ENCODE measurements at places on chromosomes 1 and 21.

DNA sequence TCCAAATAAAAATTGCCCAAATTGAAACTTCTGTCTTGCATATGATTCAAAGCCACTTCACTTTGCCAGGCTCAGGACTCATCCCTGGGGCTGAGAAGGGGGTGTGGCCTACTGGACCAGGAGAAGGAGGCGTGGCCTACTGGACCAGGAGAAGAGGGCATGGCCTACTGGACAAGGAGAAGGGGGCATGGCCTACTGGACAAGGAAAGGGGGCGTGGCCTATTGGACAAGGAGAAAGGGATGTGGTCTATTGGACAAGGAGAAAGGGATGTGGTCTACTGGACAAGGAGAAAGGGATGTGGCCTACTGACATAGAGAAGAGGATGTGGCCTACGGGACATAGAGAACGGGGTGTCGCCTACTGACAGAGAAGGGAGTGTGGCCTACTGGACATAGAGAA lies 405.3 kb downstream of the RRAGC start:
- no peak for DNase-seq

- DNase-seq = no peak
These were observed 2.6 kb downstream of the MRPS6 start for GRCh38 chr21:34075760-34076660.

DNA sequence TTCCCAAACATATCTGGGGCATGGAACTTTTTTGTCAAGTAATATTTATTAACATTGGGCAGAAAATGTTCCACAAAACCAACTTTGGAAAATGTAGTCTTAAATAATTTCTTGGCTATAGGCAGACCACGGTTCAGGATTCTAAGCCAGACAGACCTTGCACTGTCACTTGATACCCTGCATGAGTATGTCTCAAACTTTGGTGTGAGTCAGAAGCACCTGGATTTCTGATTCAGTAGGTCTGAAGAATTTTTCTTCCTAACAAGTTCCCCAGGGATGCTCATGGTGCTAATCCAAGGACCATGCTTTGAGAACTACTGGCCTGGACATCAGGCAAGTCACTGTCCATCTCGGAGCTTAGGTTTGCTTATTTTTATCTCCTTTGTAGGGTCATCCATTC lies 562.0 kb downstream of the PLPP3 start:
- DNase-seq = no peak

DNA sequence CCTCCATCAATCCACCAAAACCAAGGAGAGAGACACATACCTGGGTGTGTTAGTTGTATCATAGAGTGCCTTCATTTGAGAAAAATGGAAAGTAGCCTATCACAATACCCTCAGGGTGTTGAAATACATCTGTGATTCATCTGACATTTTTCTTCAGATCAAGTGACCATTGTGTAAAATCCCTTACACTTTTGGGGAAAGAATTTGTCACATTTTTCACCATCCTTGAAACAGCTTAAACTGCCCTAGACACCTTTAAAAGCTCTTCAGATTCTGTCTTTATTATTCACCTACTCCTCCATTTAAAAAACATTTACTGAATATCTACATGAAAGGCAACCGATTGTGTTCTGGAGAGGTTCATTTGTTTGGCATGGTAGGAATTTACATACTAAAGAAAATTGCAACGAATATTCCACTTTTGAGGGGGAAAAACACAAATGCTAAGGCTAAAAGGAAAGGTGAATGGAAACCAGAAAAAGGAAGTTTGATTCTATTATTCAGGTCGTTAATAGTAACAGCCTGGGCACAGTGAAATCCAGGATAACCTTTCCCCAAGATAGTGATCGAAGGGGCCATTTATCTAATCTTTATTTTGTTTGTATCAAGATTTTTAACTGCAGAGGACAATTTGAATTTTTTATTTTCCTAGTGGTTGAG lies 70.4 kb upstream of the SAMSN1 start:
- DNase-seq = no peak

GRCh38 chr1:53071167-53071865 lies 9.3 kb downstream of the PODN start:
- DNase-seq = no peak

- no peak for DNase-seq
These were observed 211.9 kb upstream of the EDN2 start for GRCh38 chr1:41696381-41696780.

GRCh38 chr1:19644681-19645410 lies 735 bp downstream of the NBL1 start:
- peak; percentile 47 for DNase-seq

GRCh38 chr1:8356256-8357209 lies 38.6 kb downstream of the SLC45A1 start:
- no peak for DNase-seq

DNA sequence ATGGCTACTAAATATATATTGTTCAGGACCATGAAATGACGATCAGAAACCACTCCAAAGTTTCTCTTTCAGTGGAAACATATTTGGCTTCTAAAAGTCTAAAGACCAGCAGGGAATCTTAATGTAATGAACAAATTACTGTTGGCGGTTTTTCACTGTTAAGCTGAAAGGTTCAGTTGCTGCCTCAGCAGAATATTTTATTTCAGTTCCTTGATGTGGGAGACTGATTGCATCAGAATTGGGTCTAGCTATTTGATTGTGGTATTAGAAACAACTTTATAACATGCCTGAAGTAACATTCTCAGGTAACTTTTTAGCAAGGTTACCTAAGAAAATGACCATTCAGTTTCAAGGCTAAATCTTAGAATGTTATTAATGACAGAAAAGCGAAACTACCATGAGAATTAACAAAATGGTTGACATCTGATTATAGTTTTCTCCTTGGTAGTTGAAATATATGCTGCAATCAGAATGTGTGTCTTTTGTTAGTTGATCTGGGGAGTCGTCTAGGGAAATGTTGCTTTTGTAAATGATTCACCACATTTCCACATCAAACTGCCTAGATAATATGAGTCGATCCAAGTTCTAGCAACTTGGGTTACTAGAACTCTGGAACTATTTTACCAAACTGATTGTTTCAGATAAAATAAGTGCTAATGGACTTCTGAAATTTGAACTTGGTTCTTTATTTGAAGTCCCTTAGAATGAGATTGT lies 200.4 kb downstream of the HMCN1 start:
- no peak for DNase-seq

- DNase-seq = no peak
These were observed 42.5 kb upstream of the MTF1 start for GRCh38 chr1:37901893-37902225.

- no peak for DNase-seq
These were observed 54.5 kb downstream of the TBCE start for GRCh38 chr1:235421751-235422150.

DNA sequence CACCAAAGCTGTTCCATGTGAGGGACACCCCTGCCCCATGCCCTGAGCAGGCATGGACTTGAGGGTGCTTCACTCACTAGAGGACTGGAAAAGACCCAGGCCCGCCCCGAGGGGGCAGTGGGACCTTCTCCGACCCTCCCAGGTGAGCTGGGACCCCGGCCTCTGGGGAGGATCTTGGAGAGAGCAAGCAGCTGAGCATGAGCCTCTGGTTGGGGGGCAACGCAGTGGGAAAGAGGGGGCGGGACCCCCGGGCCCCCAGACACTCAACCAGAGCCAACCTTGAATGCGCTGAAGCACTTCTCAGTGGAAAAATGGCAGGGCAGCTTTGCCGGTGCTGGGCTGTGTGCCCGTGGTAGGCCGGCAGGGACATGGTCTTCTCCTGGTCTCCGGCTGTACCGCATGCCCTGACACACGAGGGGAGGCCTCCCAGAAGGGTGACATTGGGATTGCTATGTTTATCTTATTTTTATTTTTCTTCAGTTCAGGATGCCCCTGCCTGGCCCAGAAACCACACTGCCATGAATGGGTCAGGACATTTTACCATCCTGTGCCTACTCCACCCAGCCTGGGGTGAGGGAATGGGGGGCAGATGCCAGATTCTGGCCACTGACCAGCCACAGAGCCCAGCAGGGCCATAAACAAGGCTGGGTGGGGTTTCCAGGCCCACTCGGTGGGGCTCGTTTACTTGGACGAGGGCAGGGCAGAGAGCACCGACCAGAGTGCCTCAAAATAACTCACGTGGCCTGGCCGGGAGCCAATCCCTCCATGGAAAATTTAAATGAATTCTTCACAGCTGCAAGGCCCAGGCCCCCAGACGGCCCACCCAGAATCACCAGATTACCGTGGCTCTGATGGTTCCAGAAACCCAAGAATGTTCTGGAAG lies 17.2 kb upstream of the LAPTM5 start:
- no peak for DNase-seq

GRCh38 chr1:211910913-211911485 lies 80.4 kb upstream of the LPGAT1 start:
- no peak for DNase-seq

GRCh38 chr1:226736908-226737818 lies 1.9 kb downstream of the ITPKB start:
- DNase-seq = peak; percentile 54

GRCh38 chr21:20459838-20460237 lies 538.4 kb upstream of the NCAM2 start:
- no peak for DNase-seq

- DNase-seq = no peak
These were observed 63.4 kb downstream of the B3GALT5 start for GRCh38 chr21:39675993-39676661.

- no peak for DNase-seq
These were observed 38.9 kb downstream of the ALG14 start for GRCh38 chr1:95033843-95034242.

- no peak for DNase-seq
These were observed 65.1 kb downstream of the IER5 start for GRCh38 chr1:181153634-181153961.

- DNase-seq = no peak
These were observed 30.0 kb downstream of the ZMYM4 start for GRCh38 chr1:35298464-35298863.

DNA sequence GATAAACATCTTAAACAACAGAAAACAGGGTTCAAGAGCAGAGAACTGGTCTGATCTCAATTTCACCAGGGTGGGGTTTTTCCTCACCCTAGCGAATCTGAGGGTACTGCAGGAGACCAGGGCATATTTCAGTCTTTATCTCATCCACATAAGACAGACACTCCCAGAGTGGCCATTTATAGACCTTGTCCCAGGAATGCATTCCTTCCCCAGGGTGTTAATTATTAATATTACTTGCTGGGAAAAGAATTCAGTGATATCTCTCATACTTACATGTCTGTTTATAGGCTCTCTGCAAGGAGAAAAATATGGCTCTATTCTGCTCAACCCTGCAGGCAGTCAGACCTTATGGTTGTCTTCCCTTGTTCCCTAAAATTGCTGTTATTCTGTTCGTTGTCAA lies 84.1 kb downstream of the LYPLAL1 start:
- no peak for DNase-seq

- peak; percentile 82 for DNase-seq
These were observed 12.5 kb downstream of the RPS6KA1 start for GRCh38 chr1:26541816-26542711.

DNA sequence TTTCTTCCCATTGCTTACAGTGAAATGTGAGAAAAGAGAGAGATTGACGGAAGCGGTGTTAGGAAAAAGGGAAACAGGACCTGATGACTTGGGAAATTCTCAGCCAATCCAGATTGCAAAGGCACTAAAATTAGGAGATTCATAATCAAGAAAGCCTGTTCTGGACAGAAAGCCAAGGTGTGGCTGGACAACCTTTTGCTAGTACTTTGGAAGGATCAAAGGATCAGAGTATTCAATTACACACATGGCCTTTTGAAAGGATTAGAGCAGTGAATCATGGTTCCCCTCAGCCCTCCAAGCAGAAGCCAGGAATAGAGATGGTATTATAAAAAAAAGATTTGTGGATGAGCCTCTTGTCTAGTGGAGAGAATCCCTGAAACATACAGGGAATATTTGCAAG lies 669.8 kb upstream of the ADAMTS5 start:
- no peak for DNase-seq

DNA sequence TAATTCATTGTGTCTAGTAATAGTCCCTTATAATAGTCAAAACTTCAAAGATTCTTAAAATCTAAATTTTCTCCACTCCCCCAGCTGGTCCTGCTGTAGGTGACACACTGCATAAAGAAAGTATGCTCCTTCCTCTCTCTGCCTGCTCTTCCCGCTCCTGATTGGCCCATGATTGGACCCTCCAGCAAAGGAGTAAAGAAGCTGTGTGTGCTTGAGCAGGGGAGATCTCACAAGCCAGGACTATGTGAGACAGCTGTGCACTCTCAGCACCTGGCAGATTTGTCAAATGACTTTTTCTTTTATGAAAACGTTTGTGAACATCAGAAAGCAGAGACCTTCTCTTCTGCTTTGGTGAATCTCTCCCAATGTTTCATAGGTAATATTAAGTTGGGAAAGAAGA lies 274.8 kb upstream of the LYPLAL1 start:
- no peak for DNase-seq

DNA sequence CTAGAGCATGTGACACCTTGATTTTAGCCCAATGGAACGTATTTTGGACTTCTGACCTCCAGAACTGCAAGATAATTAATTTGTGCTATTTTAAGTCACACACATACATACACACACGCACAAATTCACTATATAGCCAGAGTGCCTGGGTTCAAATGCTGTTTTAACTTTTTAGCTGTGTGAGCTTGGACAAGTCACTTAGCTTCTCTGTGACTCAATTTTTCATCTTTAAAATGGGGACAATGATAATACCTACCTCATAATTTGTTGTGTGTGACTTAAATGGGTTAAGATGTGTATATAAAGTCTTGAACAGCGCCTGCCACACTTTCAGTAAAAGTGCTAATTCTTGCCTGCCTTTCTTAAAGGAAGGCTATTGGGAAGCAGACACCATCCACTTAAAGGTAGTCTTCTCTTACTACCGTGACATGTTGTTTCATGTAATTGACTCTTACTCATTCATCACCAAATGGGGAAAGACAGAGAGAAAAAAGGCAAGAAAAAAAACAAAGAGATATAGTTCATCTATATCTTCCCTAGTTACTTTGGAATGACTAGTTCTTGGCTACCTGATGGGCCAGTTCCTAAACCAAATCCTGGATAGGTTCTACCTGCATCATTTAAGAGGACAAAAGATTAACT lies 56.3 kb downstream of the SLC30A7 start:
- no peak for DNase-seq

GRCh38 chr1:239976130-239976968 lies 115.3 kb upstream of the FMN2 start:
- DNase-seq = peak; percentile 4

DNA sequence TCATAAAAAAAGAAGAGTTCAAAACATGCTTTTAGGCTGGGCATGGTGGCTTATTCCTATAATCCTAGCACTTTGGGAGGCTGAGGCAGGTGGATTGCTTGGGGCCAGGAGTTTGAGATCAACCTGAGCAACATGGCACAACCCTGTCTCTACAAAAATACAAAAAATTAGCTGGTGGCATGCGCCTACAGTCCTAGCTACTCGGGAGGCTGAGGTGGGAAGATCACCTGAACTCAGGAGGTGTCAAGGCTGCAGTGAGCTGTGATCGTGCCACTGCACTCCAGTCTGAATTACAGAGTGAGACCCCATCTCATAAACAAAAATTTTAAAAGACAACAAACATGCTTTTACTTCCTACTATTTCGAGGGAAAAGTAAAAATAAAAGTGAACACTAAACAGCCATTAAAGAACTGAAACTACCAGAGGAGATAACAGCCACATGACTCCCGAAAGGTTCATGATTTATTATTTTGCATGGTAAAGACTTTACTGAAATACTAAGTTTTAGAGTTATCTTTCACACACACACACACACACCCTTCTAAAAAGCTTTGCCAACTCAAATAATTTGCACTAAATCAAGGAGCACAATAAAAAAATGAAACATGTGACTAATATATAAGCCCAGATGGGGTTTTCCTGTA lies 48.1 kb downstream of the USP1 start:
- DNase-seq = no peak

GRCh38 chr1:155645648-155646047 lies 35.6 kb downstream of the MSTO1 start:
- DNase-seq = no peak
